ENCODE measurements at places on chromosomes 1 and 21.

DNA sequence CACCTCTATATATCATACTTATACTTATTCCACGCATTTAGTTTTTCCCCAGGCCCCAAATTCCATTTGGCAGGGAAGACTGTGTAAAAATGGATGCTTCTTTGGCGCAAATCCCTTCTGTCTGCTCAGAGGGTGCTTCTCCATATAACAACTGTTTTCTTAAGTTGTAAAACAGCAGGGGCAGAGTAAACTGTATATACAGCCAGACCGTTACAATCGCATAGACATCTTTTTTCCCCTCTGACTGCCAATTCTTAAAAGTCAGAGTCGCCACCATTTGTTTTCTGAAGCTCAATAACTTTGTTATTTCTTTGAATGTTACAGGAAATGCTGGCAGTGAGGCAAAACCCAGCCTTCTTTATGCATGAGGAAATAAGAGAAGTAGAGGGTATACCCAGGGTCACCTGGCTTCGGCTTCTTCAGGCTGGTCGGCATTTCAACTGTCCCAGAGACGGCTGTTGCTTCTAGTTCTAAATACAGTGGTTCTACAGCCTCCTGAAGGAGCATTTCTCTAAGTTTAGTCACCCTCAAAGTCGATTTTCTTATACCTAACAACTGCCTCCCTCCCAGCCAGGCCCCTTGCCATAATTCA is 188.4 kb downstream of the CLIC6 start:
- DNase-seq, result no peak

GRCh38 chr1:92786111-92786901 is 1.4 kb upstream of the EVI5 start:
- DNase-seq, result no peak

DNA sequence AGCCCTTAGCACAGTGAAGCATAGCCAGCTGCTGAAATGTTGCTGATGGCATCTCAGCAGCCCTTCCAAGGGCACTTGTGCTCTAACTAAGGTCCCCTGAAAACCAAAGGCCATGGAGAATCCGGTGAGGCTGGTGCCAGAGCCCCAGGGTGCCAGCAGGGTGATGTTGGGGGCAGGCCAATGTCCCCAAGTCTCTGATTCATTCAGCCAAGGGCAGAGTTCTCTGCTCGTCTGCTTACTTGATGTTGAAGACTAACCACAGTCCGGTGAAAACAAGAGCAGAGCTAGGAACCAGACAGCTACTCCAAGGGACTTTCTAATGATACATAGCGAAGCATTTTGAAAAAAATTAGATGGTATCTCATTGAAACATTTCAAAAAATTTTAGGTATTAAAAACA is 149.8 kb downstream of the ZZZ3 start:
- DNase-seq, result no peak

GRCh38 chr1:15830258-15830657 is 17.2 kb upstream of the SPEN start:
- no peak for DNase-seq

DNA sequence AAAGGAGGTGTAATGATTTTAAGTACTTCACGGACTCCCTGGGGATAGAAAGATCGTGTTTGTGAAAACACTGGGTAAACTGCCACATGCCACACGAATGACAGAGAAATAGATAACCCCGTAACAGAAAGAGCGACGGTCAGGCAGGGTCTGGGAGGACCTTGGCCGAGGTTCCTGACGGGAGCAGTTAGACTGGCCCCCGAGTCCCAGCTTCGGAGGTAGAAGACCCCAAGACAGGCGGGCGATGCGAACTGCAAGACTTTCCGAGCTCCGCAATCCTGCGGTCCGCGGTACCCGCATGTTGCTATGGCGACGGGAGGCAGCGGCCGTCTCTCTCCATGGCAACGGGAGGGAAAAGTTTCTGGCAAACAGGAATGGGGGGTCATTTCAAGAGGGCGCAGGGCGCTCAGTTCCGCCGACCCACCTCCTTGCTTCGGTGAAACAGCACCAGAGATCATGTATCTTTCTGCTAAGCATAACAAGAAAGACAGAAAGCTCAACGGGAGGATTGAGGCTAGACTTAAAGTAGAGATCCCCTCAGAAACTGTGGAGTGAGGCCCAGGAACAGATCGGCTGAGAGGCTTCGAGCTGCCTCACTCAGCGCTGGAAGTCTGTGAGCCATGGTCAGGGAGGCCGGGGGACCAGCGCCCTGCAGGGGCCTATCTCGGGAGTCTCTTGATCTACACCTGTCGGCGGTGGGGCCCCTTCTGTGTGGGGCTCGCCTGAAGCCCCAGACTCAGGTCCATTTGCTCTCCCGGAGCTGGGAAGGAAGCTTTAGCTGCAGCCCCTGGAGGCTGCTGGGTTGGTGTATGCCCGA is 685 bp upstream of the SYT6 start:
- DNase-seq, result peak; percentile 65

DNA sequence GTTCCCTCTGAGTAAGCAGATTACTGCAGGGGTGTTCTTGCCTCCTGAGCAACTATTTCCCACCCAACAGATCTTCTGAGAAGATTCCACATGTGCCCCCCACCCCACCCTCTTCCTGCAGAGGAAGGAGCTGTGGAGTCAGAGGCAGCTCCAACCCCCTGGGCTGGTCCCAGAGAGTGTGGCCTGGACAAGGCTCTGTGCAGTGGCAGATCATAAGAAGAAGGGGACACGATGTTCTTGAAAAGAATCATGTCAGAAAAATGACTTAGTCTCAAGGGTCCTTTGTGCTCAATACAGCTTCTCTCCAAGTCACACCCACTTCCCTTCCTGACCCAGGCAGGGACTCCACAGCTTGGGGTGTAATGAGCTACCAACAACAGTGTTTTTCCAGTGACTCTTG is 95.2 kb downstream of the SYF2 start:
- DNase-seq, result no peak

GRCh38 chr21:44946254-44947041 is 6.6 kb downstream of the SLX9 start:
- DNase-seq, result no peak

- DNase-seq, result no peak
Measured at GRCh38 chr1:9180111-9180819, 51.4 kb upstream of the GPR157 start.

- DNase-seq, result peak; percentile 71
Measured at GRCh38 chr1:202648605-202649226, 61.5 kb downstream of the SYT2 start.

DNA sequence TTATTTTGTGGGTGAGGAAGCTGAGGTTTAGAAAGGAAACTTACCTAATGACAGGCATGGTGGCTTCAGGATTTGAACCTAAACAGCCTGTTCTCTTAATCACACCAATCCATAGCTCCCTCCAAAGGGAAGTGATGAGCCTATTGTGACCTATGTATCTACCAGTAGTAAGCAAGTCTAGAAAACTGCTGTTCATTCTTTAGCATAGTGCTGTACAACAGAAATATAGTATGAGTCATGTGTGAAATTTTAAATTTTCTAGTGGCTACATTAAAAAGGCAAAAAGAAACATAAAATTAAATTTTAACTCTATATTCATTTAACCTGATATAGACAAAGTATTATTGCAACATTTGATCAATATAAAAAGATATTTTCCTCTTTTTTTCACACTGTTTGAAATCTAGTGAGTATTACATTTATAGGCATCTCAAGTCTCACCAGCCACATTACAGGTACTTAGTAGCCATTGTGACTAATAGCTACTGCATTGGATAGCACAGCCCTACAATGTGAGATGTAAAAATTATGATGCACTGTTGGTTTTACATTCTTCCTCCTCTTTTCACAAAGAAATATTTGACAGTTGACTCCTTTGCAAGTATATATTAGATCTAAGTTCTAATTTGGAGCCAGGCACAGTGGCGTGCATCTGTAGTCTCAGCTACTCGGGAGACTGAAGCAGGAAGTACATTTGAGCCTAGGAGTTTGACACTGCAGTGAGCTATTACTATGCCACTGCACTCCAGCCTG is 16.6 kb downstream of the IPO9 start:
- no peak for DNase-seq

DNA sequence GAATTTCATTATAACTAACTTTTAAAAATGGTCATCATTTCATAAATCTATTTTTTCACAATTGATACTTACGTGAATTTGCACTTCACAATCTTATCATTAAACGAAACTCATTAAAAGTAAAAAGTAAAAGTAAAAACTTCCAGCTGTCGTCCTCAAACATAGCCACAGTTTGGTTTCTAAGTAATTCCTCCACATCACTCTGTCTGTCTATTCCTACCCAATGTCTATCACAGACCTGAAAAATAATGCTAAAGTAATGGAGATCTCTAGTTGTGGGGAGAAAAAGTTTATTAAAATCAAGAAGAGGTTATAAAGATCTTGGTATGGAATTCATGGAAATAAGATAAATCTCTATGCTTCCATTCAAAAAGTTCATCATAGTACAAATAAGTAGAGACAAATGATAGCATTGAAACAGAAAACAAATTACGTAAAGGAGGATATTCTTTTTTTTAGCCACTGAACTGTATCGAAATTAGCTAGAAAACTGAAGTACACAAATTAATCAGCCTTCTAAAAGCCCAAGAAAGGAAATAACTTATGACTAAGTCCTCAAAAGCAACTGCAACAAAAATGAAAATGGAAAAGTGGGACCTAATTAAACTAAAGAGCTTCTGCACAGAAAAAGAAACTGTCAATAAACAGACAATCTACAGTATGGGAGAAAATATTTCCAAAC is 148.6 kb downstream of the TIAM1 start:
- no peak for DNase-seq

DNA sequence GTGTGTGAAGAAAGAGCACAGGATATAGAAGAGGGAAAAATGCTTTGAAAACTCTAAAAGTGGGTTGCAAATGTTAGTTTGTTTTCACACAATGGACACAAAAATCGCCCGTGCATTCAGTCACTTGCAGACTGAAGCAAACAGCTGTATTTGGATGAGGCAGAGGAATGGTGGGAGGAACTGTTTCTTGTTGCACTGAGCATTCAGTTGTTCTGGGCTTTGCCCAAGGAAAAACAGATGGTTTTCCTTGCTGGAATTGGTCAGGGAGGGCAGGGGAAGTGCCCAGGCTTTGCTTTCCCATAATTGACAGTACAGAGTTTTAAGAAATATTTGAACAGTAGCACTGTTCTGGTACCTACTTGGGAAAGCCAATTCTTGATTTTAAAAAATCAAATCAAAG is 19.5 kb upstream of the WARS2 start:
- DNase-seq, result no peak

- DNase-seq, result no peak
Measured at GRCh38 chr1:242199776-242200458, 201.0 kb upstream of the MAP1LC3C start.

GRCh38 chr21:38410466-38410865 is 87.8 kb downstream of the ERG start:
- DNase-seq, result no peak

DNA sequence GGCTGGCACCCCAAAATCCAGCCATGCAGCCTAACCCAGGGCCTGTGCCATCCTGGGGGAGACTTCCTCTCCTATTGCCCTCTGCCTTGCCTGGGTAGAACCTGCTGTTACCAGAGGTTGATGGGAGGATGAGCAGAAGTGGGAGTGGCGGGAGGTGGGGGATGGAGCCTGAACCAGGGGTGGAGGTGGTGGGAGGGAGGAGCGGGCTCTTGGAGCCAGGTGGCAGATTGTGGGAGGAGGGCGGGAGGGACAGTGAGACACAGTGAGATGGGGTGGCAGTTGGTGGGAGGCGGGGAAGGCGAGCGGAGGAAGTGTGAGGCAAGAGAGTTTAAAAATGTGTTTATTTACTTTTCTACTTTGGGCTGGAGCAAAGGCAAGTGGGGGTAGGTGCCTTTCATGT is 87.3 kb downstream of the KCNJ6 start:
- no peak for DNase-seq

- DNase-seq, result no peak
Measured at GRCh38 chr1:100624886-100625610, 87.1 kb downstream of the GPR88 start.

- DNase-seq, result no peak
Measured at GRCh38 chr1:30271401-30272276, 451.7 kb downstream of the MATN1 start.

- no peak for DNase-seq
Measured at GRCh38 chr1:218852527-218852926, 321.2 kb upstream of the LYPLAL1 start.

DNA sequence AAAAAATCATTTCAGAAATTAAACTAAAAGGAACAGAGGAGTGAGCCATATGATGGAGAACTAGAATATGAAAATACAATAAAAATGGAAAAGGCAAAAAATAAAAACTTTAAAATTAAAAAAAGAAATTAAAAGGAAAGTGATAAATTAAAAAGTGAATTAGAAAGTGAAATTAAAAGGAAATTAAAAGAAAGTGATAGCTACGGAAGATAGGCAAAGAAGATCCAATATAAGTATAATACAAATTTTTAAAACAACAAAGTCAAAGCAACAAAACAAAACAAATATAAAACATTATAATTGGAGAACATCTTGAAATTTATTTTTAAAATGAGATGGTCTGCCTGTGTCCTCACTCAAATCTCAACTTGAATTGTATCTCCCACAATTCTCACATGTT is 165.8 kb downstream of the GPATCH2 start:
- no peak for DNase-seq

DNA sequence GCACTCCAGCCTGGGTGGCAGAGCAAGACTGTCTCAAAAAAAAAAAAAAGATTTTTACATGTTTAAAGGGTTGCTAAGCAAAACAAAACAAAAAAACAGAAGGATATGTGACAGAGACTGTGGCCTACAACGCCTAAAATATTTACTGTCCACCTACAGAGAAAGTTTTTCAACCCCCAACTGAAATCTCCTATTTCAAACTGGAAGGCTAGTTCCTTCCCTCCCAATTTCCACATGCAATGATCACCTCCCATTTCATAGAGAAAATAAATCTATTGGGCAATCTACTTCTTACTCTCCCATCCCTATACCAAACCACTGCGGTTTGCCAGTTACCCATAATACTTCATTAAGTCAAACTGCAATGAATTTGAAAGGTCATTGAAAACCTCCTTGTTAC is 74.2 kb downstream of the ST3GAL3 start:
- DNase-seq, result no peak

DNA sequence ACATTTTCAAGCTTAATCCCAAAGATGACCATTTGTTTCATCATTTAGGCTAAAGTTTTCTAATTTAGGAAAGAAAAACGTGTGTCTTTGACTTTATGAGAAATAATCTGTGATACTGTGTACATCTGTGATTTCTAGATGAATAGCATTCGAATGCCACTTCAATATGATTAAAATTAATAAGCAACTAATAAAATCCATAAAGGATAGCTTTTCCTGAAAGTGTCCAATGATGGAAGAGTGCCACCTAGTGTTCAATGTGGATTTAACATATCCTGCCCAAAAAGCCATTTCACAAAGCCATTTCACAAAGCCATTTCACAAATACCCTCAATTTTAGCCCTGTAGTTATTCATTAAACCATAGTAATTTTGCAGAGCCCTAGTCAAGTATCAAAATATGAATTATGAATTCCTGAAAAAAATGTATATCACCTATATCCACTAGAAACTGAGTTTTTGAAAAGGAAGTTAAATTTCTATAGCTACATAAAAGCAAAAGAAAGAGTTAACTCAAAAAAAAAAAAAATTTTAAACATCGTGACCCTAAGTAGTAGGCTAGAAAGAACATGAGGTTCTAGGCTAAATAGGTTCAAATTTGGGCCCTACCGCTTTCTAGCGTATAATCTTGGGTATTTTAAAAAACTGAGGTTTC is 19.1 kb downstream of the NME7 start:
- peak; percentile 10 for DNase-seq
